Kidney capillary endothelial cell (primary cell): ENCODE measurements at places on chromosomes 1 and 21.

DNA sequence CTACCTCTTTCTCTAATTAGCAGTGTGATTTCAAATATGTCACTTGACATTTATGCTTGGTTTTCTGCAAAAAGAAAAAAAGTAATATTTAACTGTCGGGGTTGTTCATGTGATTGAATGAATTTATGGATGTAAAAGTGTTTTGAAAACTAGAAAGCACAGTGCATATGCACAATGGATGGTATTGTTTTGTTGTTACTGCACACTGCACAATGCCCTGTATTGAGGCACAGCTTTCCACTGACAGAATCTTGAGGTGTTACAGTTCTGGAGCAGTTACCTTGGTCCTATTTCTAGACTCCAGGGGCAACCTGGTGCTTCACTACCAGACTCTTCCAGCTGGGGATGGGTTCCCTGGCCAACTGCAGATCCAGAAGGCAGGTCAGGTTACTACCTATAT lies 116.8 kb upstream of the L1TD1 start:
- DNase-seq, result no peak

GRCh38 chr1:212587888-212588510 lies 20.6 kb upstream of the ATF3 start:
- no peak for DNase-seq

GRCh38 chr21:36852864-36853263 lies 113.6 kb downstream of the HLCS start:
- no peak for DNase-seq

DNA sequence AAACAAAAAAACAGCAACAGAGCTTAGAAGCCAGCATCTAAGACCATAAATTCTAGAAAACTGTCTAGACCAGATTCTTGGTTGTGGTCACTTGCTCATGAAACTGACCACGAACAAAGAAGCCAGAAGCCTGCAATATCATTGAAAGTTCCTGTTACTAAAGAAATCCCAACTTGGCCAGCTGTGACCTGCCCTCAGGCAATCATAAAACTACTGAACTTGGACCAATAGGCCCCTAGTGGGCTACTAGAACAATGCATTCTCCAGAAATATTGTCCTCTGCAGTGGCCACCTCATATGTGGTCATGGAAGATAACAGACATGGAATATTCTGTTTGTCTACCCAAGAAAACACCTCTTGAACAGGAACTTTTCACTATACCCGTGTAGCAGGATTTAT lies 87.7 kb downstream of the SPATA17 start:
- DNase-seq, result no peak

GRCh38 chr1:166170075-166170474 lies 3.3 kb upstream of the FAM78B start:
- no peak for DNase-seq

GRCh38 chr1:151839457-151840403 lies at the start of gene C2CD4D:
Gene C2CD4D (minus strand): TSS chr1:151839820. CDS start chr1:151838989, 831 bp downstream.
- DNase-seq, result no peak

GRCh38 chr1:206923009-206923960 lies 1.5 kb upstream of the FCMR start:
- DNase-seq, result no peak

- DNase-seq, result no peak
Measured at GRCh38 chr1:248136811-248137210, 8.1 kb upstream of the OR2M5 start.

- DNase-seq, result no peak
Measured at GRCh38 chr1:186982116-186982515, 153.4 kb downstream of the PLA2G4A start.

- DNase-seq, result peak; percentile 85
Measured at GRCh38 chr21:31354604-31355443, 10.8 kb upstream of the TIAM1 start.

- no peak for DNase-seq
Measured at GRCh38 chr1:159508951-159509350, 26.9 kb downstream of the OR10J5 start.

DNA sequence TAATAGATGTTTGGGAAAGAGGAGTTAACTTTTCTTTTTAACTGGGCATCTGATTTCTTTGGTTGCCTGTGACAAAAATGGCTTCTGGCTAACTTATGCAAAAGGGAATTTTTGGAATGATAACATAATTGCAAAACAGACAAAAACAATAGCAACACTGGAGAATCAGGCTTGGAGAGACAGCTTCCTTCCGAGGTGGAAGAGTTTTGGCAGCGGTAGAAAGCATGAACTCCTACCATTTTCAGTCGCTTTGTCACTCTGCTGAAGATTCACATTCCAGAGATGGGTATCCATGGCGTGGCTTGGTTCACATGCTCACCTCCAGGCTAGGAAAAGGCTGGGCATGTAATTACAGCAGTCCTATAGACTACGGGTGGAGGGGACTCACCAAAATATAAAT lies 17.2 kb upstream of the FGGY start:
- no peak for DNase-seq

GRCh38 chr1:92051948-92052347 lies 22.2 kb downstream of the EPHX4 start:
- DNase-seq, result peak; percentile 7

- no peak for DNase-seq
Measured at GRCh38 chr1:44310006-44310405, 45.1 kb downstream of the ERI3 start.

- no peak for DNase-seq
Measured at GRCh38 chr1:235160383-235160956, 580 bp downstream of the RBM34 start.

DNA sequence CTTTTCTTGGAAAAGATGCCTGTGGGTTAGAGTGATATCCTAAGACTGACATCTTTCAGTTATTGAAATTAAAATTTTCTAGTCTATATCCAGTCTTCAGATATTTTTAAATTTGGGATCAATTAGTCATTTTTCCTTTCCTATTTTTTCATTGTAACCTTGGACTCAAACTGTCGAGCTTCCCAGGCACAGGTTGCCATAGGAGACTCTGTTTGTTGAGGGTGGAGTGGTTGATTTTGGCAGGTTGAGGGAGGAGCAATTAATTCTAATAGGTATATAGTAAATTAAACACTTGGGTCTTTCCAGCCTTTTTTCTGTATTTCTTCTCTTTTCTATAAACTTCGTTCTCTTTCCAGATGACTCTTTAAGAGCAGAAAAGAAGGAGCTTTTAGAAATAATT lies 326.8 kb downstream of the ASTN1 start:
- DNase-seq, result no peak

- DNase-seq, result no peak
Measured at GRCh38 chr1:88685259-88685620, 1.2 kb downstream of the PKN2 start.

DNA sequence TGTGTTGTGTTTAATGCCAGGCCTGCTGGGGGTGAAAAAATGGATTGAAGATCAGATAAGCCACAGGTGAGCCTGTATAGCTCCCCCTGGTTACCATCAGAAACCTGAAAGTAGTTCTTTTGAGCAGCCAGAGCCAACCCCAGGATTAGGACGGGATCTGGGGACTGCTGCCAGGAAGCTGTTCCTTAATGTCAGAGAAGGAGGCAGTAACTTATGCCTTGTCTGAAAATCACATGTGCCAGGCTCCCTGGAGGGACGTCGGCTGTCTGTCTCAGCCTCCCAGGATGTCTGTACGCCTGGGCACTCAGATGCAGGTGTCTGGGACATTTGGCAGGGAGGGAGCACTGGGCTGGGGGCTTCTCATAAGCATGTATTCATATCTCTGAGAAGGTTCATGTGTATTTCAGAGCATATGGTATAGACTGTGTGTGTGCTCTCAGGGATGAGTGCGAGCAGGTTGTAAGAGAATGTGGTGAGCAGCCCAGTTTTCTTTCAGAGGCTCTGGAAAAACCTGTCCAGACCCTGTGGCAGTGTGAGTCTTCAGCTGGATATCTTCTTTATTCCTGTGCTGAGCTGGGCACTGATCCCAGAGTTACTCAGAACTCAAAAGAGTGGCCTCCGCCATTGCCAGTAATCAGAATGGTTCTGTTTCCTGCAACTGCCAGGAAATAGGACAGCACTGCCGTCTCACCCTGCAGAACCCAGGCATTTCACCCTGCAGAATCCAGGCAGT lies 2.8 kb downstream of the FAM43B start:
- no peak for DNase-seq

DNA sequence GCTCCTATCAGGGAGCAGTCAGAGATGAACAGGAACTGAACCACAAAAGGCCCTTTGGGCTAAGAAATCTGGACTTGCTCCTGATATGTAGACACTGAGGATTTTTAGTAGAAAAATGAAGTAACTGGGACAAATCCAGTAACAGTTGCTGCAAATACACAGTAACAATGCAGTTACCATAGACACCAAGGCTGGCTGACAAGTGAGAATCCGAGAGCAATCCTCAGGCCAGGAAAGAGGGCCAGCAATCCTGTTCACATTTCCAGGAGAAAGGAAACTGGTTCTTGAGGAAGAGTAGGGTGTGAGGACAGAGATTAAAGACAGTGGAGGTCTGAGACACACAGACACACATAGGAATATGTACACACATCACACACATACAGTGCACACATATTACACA lies 9.3 kb upstream of the LORICRIN start:
- no peak for DNase-seq

DNA sequence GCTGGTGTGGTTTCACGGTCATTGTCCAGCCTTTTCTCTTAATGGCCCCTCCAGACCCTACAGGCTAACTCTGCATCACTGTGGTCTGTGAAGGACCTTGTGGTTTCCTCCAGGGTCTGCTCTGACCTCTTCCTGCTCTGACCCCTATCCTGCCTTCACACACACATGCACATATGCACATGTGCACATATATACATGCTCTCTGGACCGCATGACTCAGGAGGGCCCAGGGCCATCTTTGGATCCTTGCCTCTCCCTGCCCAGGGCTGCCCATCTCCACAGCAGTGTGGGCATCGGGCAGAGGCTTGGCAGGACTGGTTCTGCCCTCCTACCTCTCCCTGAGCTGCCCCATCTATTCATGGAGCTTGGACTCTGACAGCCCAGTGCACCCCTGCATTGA lies 510.9 kb downstream of the PTPRU start:
- no peak for DNase-seq

DNA sequence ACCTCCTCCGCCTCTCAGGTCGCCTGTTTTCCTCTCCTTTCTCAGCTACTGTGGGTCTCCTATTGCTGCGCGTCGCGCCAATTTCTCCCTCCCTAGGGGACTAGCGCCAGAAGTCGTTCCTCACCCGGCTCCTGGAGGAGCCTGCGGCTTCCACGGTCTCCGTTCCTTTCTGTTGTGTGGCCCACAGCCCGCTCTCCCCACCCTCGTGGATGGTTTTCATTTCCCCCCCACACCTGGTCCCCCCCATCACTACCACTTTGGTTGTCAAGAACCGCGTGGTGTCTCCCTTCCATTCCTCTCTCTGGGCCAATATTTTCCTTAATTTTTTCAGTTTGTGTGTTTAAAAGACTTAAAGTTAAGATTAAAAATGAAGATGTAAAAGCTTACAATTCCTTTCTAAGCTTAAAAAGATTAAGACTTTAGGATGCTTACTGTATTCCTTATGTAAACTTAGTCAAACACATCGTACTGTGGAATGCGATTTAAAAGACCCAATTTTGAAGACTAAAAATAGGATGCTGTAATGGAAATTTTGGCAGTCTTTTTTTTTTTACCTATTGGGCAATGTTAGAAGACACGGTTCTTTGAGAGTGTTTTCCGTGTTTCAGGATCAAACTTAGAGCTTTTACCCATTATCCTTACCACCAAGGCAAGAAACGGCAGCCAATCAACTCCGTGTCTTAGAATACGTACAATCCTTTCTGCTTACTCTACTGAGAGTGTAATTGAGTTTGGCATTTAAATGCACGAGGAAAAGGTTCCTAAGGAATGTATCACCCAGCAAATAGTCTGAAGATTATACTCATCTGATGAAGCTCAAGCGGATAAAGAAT lies 773 bp downstream of the CNST start:
- DNase-seq, result peak; percentile 49

DNA sequence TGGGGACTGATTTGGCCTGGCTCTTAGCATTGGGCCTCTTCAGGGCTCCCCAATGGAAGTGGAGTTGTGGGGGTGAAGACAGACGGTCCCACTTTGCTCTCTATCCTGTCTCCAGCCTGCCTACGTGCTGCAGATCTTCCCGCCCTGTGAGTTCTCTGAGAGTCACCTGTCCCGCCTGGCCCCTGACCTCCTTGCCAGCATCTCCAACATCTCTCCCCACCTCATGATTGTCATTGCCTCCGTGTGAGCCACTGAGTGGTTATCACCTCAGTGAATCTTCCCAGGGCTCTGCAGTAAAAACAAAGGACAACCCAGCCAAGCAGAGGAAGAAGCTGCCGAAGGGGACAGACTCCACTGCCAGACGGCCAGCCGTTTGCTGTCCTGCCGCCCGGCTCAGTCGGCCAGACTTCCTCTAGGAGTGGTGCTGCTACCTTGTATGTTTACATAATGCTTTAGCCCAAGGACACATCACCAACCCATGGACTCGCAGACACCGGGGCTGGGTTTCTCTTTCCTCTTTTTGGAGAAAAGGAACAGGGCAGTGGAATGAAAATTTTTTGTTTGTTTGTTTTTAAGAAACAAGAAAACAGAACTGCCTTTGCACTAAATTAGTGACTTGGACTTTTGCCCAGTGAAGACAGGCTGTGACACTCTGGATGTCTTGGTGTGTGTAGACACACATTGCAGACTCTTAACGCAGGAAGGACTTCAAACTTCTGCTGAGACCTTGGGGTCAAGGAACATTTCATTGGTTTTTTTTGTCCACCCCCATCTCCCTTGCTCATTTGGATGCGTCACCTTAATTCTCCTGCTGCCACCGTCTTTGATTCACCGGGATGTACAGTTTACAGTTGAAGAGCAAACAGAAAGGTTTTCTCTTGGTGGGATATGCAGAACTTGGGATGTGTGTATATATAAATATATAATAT lies 36.5 kb downstream of the ZBTB17 start:
- peak; percentile 77 for DNase-seq

GRCh38 chr1:233721004-233721595 lies 107.2 kb downstream of the KCNK1 start:
- DNase-seq, result no peak
